ENCODE measurements at places on chromosomes 7 and 10. TPM values are rescaled to one million over a fixed set of nuclear protein-coding genes. Genes with fewer than 3 reads are reported as not detected.

The TBX20 gene
- total RNA-seq: not detected

The ZCCHC24 gene
- 51.2 TPM for total RNA-seq

The ATOH7 gene
- not detected for total RNA-seq

The DYNC1I1 gene
- total RNA-seq: 5.7 TPM

The GATA3 gene
- 8.3 TPM for total RNA-seq

The SLC26A5 gene
- total RNA-seq: 0.22 TPM

The HOXA13 gene
- 0.68 TPM for total RNA-seq

The LGI1 gene
- 0.68 TPM for total RNA-seq

The AHR gene
- total RNA-seq: 137 TPM

The CHAT gene
- not detected for total RNA-seq

The HDAC9 gene
- 21.7 TPM for total RNA-seq

The PRSS37 gene
- total RNA-seq: not detected

The INSYN2A gene
- total RNA-seq: not detected

The ENTPD1 gene
- 19.1 TPM for total RNA-seq

The FAM131B gene
- total RNA-seq: 2.4 TPM

The ZNF853 gene
- total RNA-seq: 2.8 TPM

The SOSTDC1 gene
- not detected for total RNA-seq

The TMEM213 gene
- not detected for total RNA-seq

The ADRA2A gene
- 61.3 TPM for total RNA-seq

The CNNM1 gene
- 0.19 TPM for total RNA-seq

The MMP21 gene
- not detected for total RNA-seq

The FKBP6 gene
- not detected for total RNA-seq

The ACBD7 gene
- 1.8 TPM for total RNA-seq

The SPDYE2B gene
- not detected for total RNA-seq

The FRMPD2 gene
- not detected for total RNA-seq

The PNLIPRP3 gene
- total RNA-seq: 3.7 TPM

Measured in subcutaneous adipose tissue (tissue), 4 donors.